Mammary epithelial cell (primary cell): ENCODE measurements at places on chromosomes 5 and 9. TPM values are rescaled to one million over a fixed set of nuclear protein-coding genes. Genes with fewer than 3 reads are reported as not detected.

DNA sequence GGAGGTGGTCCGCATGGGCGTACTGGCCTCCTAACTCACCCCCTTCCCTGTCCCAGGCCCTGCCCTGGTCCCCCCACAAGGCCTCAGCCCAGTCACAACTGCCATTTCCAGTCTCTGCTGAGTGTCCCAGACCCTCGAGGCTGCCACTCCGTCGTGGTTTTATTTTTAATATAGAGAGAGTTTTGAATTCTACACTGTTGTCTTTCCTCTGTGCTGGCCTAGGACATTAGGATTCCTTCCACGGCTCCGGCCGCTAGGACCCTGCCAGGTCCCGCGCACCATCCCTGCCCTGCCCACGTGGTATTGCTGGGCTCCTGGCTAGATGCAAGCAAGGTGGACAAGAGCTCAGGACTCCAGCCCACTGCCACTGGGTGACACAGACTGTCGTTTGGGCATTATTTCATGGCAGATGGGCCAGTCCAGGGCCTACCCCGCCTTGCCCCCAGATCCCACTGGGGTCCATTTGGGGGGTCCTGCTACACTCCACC is 53.3 kb downstream of the SAR1B start:
- no peak for DNase-seq

- DNase-seq = peak; percentile 39
Measured at GRCh38 chr5:150523472-150524350, 15.8 kb downstream of the NDST1 start.

GRCh38 chr9:95425910-95426551 is 90.7 kb downstream of the PTCH1 start:
- peak; percentile 48 for DNase-seq

CMYA5 gene
- total RNA-seq = 9.2 TPM

ORM2 gene
- total RNA-seq = not detected in 2 replicates

- DNase-seq = no peak
Measured at GRCh38 chr5:119515192-119515591, 62.9 kb downstream of the HSD17B4 start.

DNA sequence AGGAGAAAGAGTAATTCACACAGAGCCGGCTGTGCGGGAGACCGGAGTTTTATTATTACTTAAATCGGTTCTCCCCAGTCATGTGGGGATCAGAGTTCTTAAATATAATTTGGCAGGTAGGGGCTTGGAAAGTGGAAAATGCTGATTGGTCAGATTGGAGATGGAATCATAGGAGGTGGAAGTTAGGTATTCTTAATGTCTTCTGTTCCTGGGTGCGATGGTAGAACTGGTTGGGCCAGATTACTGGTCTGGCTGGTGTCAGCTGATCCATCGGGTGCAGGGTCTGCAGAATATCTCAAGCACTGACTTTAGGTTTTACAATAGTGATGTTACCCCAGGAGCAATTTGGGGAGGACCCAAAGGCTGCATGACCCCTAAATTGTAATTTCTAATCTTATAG is 4.6 kb upstream of the CERCAM start:
- no peak for DNase-seq

- DNase-seq = peak; percentile 82
Measured at GRCh38 chr9:137411645-137412380, 11.1 kb downstream of the EXD3 start.

DNA sequence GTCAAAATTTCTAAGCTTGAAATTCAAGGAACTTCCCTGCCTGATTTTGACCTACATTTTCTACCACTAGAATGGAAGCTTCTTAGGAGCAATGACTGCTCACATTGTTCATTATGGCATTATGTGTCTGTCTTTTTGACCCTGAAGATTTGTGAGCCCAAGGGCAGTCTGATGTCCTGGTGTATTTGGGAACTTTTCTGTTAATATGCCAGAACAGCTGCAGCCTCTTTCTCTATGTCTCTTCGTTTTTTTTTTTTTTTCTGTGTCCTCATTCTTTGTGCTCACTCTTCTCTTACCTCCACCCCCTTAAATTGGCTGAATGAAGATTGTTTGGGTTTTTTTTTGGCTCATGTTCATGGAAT is 34.8 kb upstream of the TMC1 start:
- DNase-seq = no peak

- DNase-seq = no peak
Measured at GRCh38 chr9:69527454-69527853, 144.7 kb downstream of the APBA1 start.

SPINK13 gene
- not detected in 2 replicates for total RNA-seq

LECT2 gene
- not detected for total RNA-seq

- peak; percentile 8 for DNase-seq
Measured at GRCh38 chr9:111481885-111482636, 2.1 kb downstream of the ECPAS start.

DNA sequence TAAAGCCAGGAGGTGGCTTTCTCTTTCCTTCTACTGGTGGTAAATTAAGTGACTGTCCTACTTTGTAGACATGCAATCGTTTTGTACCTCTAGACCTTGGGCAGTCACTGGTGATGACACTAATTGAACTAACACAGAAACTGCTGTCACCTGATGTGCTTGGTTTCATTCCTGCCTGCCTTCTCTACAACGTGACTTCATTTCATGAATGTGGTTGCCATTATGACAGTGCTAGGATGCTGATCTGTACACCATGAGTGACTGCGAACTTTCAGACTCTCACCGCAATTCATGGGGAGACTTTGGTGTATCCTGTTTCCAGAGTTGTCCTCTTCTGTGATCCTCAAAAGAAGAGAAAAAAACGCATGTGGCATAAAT is 47.5 kb downstream of the UBE2QL1 start:
- no peak for DNase-seq

ADAMTSL1 gene
- total RNA-seq = 0.33 TPM

ITK gene
- not detected for total RNA-seq

INSL6 gene
- not detected in 2 replicates for total RNA-seq

HMCN2 gene
- total RNA-seq = under 0.01 TPM

GRCh38 chr5:7628820-7629219 is 222.1 kb downstream of the CFAP90 start:
- no peak for DNase-seq

DNA sequence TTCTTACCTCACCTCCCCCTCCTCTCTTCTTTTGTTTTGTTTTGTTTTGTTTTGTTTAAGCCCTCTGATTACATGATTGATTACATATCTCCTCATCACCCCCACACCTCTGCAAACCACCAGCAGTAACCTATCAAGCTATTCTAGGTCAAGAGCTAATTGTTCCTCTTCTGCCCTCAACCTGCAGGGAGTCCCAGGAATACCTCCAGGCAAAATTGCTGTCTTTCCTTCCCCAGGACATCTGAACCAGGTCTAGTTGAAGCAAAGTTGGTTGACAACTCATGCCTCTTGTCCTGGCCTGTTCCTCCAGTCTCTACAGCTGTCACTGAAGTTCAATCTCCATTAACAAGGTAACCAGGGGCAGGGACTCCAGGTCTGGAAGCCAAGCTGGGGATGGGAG is 80.0 kb upstream of the PTGER4 start:
- no peak for DNase-seq

- DNase-seq = no peak
Measured at GRCh38 chr5:76705574-76705973, 10.4 kb upstream of the F2R start.

- no peak for DNase-seq
Measured at GRCh38 chr9:15353892-15354291, 46.9 kb upstream of the TTC39B start.

GRCh38 chr5:40071870-40072269 is 607.8 kb upstream of the PTGER4 start:
- peak; percentile 16 for DNase-seq

GRCh38 chr9:117415358-117415914 is 579 bp upstream of the ASTN2 start:
- no peak for DNase-seq

- no peak for DNase-seq
Measured at GRCh38 chr5:14197056-14197455, 53.9 kb downstream of the TRIO start.

IFNA4 gene
- not detected in 2 replicates for total RNA-seq

POU5F2 gene
- 2.3 TPM for total RNA-seq

- DNase-seq = no peak
Measured at GRCh38 chr5:178310130-178310865, 77.7 kb upstream of the PHYKPL start.

- DNase-seq = peak; percentile 53
Measured at GRCh38 chr5:23820765-23821471, 313.5 kb downstream of the PRDM9 start.

GRCh38 chr9:93983875-93984274 is 28.7 kb upstream of the BARX1 start:
- DNase-seq = no peak

SNCAIP gene
- under 0.01 TPM for total RNA-seq

GRCh38 chr5:92581249-92581648 is 999.8 kb downstream of the NR2F1-AS1 start:
- DNase-seq = no peak

DNA sequence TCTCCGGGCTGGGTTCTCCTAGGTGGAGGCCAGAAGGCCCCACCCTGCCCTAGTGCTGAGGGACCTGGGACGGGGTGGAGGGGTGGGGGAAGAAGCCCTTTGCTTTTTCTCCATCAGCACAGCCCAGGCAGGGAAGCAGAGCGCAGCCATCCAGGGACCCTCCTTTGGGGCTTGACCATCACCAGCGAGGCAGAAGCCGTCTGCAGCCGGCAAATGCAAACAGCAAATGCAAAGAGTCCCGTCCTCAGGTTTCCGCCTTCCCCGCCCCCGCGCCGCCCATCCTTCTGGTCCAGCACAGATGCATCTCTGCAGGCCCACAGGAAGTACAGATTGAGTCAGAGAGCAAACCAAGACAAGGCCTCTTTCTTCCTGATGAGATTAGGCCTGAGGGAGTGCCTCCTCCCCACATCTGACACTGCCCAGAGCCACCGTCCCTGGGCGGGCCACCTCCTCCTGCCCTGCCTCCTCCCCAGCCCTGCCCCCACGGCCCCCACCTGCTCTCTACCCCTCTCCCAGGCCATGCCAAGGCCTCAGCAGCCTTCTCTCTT is 23.4 kb downstream of the CORO2A start:
- peak; percentile 70 for DNase-seq

ENTPD8 gene
- not detected in 2 replicates for total RNA-seq

- DNase-seq = no peak
Measured at GRCh38 chr9:38092656-38093055, 23.6 kb upstream of the SHB start.

- no peak for DNase-seq
Measured at GRCh38 chr5:116675626-116675910, 100.9 kb upstream of the SEMA6A start.

DNA sequence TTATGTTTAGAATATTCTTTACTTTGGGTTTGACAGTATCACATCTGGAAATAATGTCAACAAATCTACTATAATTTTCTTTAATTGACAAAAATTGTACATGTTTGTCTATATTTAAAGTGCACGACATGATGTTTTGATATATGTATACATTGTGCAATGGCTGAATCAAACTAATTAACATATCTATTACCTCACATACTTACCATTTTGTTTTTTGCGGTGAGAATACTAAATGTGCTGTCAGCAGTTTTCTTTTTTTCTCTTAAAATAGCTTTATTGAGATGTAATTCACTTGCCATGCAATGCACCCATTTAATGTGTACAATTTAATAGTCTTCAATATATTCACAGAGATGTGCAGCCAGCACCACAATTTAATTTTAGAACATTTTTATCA is 10.6 kb upstream of the C6 start:
- no peak for DNase-seq

GRCh38 chr9:36566813-36567221 is 5.9 kb upstream of the MELK start:
- DNase-seq = peak; percentile 65

- DNase-seq = peak; percentile 43
Measured at GRCh38 chr9:116546711-116547581, 140.2 kb upstream of the TRIM32 start.

- no peak for DNase-seq
Measured at GRCh38 chr9:5790923-5791322, 42.0 kb downstream of the ERMP1 start.

F2RL2 gene
- total RNA-seq = 0.17 TPM

GRCh38 chr9:19989213-19989612 is 200.4 kb upstream of the SLC24A2 start:
- DNase-seq = no peak

GRCh38 chr5:1060535-1060981 is 51.3 kb downstream of the SLC12A7 start:
- DNase-seq = no peak

DNA sequence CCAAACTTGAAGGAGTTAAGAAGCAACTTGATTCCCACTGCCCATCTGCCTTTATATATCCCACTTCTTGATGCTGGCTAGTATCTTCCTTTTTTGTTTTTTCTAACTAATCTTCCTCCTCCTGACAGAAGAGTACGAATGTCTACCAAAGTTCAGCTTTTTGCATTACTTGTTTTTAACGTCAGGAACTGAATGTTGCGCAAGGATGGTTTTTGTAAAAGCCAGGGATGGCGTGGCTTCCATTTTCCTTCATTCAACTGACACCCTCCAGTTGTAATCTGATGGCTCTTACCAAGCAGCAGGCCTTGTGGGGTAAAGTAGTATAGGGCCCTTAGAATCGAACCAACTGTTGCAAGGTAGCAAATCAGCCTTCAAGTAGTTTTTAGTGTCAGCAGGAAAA is 70.8 kb upstream of the GPR151 start:
- no peak for DNase-seq

PTGDS gene
- 0.54 and 1.3 TPM in 2 replicates for total RNA-seq

ARAP3 gene
- 6.0 TPM for total RNA-seq

- DNase-seq = no peak
Measured at GRCh38 chr9:127386249-127386648, 10.7 kb upstream of the SLC2A8 start.

- DNase-seq = no peak
Measured at GRCh38 chr5:124858612-124859011, 112.2 kb upstream of the ZNF608 start.

- DNase-seq = no peak
Measured at GRCh38 chr5:24693609-24694008, 48.8 kb upstream of the CDH10 start.

PCDHB15 gene
- total RNA-seq = 0.40 and 0.45 TPM in 2 replicates

UBLCP1 gene
- 30.2 TPM for total RNA-seq

DNA sequence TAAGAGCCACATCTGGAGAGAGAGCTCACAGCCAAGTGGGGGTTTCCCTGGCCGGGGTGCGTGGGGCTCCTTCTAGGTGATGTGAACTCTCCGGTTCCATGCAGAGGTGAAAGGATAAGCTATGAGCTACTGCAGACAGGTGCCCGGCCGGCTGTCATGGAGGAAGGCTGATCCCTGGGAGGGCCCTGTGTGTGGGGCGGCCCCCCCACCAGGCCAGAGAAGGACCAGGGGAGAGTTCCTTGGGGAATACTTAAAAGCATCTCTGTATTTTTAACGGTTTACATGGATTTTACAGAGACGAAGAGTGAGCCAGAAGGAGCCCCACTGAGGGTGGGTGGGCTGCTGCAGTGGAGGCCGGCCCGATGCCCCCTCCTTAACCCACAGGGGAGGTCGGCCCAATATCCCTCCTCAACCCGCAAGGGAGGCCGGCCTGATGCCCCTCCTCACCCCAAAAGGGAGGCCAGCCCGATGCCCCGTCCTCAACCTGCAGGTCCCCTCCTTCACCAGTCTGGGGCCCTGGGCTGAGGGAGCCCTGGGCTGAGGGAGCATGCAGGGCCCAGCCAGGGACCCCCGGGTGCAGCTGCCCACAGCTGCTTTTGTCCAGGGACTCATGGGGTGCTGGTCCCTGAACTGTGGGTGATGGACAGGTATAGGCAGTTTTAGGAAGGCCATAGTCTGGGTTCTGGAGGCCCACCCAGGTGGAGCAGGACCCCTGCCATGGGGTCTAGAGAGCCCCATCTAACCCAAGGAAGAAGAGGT is 31.9 kb downstream of the MRPL36 start:
- no peak for DNase-seq
